ENCODE measurements at places on chromosomes 12 and 14.

- peak; percentile 47 for DNase-seq
These were observed 406 bp downstream of the PARP2 start for GRCh38 chr14:20343862-20344220.

GRCh38 chr14:95192311-95192710 is 35.0 kb upstream of the DICER1 start:
- DNase-seq, result no peak

DNA sequence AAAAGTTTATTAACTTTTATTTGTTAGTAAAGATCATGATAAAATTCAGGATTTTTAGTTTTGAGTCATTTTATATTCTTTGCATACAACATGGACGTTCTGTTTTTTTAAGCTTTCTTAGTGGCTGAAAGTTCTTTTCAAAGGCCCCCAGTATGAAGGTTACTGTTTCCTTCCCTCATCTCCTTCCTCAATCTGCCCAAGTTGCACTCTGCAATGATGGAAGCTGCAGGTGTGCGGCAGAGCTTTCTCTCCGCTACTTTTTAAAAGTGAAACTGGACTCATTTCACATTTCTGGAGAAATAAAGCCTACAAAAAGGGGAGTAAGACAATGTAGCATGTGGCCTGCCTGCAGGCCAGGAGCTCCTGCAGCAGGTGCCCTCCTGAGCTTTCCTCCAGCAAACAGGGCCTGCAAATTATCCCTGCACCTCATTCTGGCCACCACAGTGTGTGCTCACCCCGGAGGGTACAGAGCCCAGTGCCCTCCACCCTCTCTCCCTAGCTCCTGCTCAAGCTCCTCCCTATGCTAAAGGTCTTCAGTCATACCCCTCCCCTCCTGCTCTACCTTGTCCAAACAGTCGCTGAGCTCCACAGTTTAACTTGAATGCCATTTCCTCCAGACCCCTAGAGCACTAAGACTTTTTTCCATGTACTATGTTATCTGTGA is 78.9 kb downstream of the SETD3 start:
- DNase-seq, result no peak

- no peak for DNase-seq
These were observed 530 bp upstream of the FOXN4 start for GRCh38 chr12:109309381-109310246.

GRCh38 chr12:23098110-23098509 is 473.1 kb downstream of the ETNK1 start:
- no peak for DNase-seq

Measured in MV-4-11 (cell line).